ENCODE measurements at places on chromosomes 2 and 18.

DNA sequence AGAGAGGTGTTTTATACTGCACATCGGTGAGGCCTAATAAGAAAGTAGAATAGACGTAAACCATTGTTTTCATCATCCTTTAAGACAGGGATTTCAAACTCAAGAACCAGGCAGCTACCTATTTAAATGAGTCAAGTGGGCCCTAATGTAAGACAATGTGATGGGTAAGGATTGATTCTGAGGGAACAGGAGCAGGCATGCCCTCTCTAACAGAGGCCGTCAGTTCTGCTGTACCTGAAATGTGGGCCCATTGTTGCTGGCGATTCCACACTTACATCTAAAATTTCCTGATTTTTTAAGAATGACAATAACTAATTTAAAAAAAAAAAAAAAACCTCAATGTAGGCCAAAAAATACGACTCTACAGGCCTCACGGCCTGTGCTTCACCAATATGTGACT, 67.5 kb downstream of the ACSL3 start:
- DNase-seq, result no peak

- DNase-seq, result no peak
Measured at GRCh38 chr2:101267671-101268656, 15.3 kb downstream of the CNOT11 start.

- no peak for DNase-seq
Measured at GRCh38 chr18:67665266-67665665, 148.7 kb upstream of the DSEL start.

DNA sequence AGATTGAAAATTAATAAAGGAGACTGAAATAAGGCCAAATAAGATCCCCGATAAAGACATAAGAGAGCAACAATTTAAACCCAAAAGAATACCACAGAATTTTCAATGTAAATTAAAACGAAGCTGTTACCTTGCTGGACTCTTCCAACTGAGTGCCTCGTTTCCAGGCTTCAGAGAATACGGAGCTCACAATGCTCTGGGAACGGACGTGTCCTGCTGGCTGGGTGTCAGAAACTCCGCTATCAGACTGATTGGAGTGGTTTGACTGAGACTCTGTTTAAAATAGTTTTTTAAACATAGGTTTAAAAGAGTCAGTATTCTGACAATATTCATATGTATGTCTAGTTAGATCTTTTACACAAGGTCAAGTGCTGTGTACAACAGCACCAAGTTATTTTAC, 90.4 kb downstream of the RAPH1 start:
- DNase-seq, result no peak

DNA sequence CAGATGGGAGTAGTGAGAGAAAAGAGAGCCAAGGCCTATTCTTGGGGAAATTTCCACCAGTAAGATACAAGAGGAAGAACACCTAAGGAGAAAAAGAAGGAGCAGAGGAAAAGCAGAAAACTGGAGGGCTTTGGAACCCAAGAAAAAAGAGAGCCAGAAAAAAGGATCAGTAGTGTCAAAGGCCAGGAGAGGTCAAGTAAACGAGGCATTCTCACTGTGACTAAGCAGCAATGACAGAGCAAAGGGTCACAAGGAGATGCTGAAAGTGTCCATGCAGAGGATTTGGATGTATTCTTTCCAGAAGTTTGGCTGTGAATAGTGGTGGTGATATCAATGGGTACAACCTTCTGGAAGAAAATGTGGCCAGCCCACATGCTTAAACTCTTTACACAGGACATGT, 109.5 kb downstream of the DYNAP start:
- DNase-seq, result no peak

- no peak for DNase-seq
Measured at GRCh38 chr2:143263066-143263625, 133.9 kb downstream of the ARHGAP15 start.

GRCh38 chr2:186069676-186070075, 331.1 kb downstream of the FSIP2 start:
- no peak for DNase-seq

DNA sequence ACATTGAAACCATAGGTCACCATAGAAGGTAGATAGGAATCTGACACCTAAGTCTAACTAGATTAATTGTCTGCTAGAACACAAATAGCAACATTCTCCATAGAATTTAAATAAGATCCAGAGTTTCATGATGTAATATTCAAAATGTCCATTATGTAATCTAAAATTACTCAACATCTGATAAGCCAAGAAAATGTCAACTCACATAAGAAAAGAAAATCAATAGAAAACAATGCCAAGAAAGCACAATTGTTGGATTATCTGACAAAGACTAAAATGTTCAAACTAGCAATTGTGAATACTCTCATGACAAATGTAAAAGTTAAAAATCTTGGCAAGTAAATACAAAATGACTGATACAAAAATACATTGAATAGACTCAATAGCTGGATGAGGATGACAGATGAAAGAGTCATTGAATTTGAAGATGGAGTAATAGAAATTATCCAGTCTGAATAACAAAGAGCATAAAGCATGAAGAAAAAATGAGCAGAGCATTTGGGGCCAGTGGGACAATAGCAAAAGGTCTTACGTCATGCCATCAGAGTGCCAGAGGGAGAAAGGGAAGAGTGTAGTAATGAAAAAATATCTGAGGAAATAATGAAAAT, 358.6 kb downstream of the METTL4 start:
- DNase-seq, result no peak

GRCh38 chr18:59056706-59057492, 82.8 kb upstream of the SEC11C start:
- no peak for DNase-seq

DNA sequence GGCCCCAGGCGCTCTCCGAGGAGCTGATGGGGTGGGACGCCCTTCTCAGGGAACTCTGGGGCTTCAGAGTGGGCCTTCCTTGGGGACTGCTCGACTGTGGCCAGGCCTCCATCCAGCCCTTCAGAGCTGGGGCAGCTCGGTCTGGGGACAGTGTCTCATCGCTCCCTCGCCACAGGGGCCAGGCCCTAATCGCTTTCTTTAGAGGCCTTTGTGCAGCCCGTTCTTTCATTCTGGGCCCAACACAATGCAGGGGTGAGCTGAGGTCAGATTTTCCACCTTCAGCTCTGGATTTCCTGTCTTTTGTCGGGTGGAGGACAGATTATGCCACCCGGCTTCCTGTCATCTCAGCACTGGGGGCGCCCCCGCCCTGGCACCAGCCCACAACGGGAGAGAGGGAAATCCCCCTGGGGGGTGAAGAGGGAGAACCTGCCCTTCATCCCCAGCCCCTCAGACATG, 25.2 kb downstream of the MYCN start:
- DNase-seq, result no peak

- DNase-seq, result no peak
Measured at GRCh38 chr18:75112186-75113096, 96.5 kb downstream of the PTGR3 start.

- DNase-seq, result no peak
Measured at GRCh38 chr2:12716032-12716281, 779 bp upstream of the TRIB2 start.
